ENCODE measurements at places on chromosomes 3 and 15. TPM values are rescaled to one million over a fixed set of nuclear protein-coding genes. Genes with fewer than 3 reads are reported as not detected.

The UROC1 gene
- not detected for total RNA-seq

The CIB2 gene
- 8.7 TPM for total RNA-seq

GRCh38 chr15:67967871-67968431 lies 86.2 kb upstream of the PIAS1 start:
- DNase-seq: peak; percentile 34

DNA sequence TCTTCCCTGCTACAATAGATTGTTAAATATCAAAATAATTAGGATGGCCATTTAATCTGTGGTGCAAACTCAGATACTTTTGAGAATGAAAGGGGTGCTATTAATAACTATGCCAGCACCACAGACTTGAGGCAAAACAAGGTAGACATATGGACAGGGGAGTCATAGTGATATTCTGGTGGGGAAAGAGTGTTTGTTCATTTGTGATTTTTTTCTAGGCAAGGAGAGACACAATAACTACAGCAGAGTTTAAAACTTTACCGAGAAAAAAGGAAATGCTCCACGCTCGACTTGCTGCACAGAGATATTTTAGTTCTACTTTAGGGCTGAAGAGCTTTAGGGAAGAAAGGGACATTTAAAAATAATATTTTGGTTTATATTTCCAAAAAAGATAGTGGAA lies 611.2 kb upstream of the GRM7 start:
- DNase-seq: no peak

- DNase-seq: no peak
These were observed 19.1 kb upstream of the MCTP2 start for GRCh38 chr15:94212291-94212690.

DNA sequence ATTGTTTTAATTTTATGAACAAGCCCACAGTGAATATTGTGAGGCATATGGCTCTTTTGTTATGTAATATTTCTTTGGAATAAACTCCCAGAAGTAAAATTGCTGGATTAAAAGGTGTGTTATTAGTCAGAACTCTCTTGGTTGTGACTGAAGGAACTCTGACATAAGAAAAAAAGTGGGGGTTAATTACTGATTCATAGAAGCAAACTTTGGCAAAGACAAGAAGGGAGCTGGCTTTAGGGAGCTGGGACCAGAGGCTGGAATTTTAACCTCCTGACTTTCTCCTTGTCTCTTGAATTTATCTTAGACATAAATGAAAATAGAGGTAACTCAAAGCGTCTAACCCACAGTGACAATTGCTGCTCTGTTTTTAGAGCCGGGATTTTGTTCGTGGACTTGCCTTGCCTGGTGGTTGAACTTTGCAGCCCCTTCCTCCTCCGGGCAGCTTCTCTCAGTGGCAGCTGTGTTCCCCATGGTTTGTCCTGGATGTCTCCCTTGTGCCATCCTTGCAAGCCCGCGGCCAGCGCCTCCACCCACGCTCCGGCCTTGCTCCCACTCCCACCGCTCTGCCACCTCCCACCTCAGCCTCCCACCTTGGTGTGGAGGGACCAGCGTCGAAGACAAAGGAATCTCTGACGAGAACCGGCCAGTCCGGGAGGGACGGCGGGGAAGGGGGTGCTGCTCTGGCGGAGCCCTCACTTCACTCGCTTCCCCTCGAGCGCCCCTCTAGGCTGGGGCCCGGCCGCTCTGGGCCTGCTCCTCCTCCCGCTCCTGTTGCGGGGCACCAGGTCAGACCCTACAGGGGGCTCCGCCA lies 28.0 kb downstream of the ARHGAP31 start:
- peak; percentile 54 for DNase-seq

DNA sequence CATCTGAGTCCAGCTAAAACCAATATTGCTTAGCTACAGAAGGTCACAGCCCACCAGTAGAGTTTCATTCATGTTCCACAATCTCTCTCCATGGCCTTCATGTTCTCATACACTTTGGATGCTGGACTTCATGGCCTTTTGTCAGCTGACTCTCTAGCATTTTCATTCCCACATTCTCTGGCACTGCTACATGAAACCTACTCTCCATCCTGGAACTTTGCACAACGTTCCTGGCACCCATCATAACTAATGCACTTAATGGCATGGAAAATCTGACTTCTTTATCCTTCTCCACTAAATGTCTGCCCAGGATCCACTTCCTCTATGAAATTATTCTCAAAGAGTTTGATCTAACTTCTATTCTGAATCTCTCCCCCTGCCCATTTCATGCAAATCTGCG lies 56.9 kb downstream of the SLC9A9 start:
- no peak for DNase-seq
